ENCODE measurements at places on chromosomes 5 and 9. TPM values are rescaled to one million over a fixed set of nuclear protein-coding genes. Genes with fewer than 3 reads are reported as not detected.

NR3C1 gene
- 51.1 TPM for total RNA-seq

SNCB gene
- not detected for total RNA-seq

CDKN2B gene
- total RNA-seq: 7.3 TPM

CYLC2 gene
- total RNA-seq: not detected

CSF1R gene
- total RNA-seq: 79.0 TPM

GRCh38 chr5:41790038-41790776 is 80.0 kb downstream of the OXCT1 start:
- H3K27ac ChIP-seq: no peak overlapping the region
- no peak for DNase-seq
- no peaks in the 10 kb centered on the region for H3K36me3 ChIP-seq
- no peaks in the 10 kb centered on the region for H3K27me3 ChIP-seq

- no peak for DNase-seq
- no peaks in the 10 kb centered on the region for H3K27me3 ChIP-seq
- no peak overlapping the region for H3K27ac ChIP-seq
- H3K4me3 ChIP-seq: no peak overlapping the region
- H3K4me1 ChIP-seq: no peaks in the 10 kb centered on the region
Measured at GRCh38 chr5:61588216-61588615, 256.2 kb downstream of the ZSWIM6 start.

GRCh38 chr5:17373814-17374556 is 124.0 kb upstream of the TAF11L2 start:
- no peak overlapping the region for H3K4me3 ChIP-seq
- no peaks in the 10 kb centered on the region for H3K4me1 ChIP-seq
- H3K27ac ChIP-seq: no peak overlapping the region
- DNase-seq: no peak
- no peaks in the 10 kb centered on the region for H3K36me3 ChIP-seq

DNA sequence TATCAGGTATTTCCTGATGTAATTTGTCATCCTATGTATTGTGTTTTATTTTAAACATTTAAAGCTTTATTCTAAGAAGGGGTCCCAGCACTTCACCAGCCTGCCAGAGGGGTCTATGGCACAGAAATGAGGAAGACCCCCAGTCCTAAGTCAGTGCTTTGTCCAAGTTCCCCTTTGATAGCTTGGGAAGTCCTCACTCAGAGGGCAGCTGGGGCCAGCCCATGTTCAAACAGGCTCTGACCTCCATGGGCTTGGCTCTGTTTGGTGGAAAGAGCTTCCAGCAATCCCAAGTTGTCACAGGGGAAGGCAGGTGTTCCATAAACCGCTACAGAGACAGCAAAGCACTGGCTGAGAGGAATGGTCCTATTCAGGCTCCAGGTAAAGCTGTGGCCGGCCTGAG is 26.6 kb upstream of the AKNA start:
- H3K27me3 ChIP-seq: no peaks in the 10 kb centered on the region
- DNase-seq: no peak
- no peaks in the 10 kb centered on the region for H3K4me1 ChIP-seq
- no peak overlapping the region for H3K27ac ChIP-seq

GRCh38 chr5:133668458-133668857 is 56.1 kb upstream of the FSTL4 start:
- H3K27me3 ChIP-seq: no peaks in the 10 kb centered on the region
- H3K4me3 ChIP-seq: no peak overlapping the region
- no peak overlapping the region for H3K27ac ChIP-seq
- no peak for DNase-seq
- no peaks in the 10 kb centered on the region for H3K4me1 ChIP-seq

DNA sequence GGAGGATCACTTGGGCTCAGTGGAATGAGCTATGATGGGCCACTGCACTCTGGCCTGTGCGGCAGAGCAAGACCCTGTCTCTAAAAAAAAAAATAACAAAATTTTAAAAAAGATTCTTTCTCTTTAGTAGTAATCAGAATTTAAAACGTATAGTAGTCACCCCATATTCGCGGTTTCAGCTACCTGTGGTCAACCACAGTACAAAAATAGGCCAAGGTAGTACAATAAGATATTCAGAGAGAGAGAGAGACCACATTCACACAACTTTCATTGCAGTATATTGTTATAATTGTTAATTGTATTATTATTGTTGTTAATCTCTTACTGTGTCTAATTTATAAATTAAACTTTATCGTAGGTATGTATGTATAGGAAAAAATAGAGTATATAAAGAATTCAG is 18.7 kb downstream of the INIP start:
- no peaks in the 10 kb centered on the region for H3K27me3 ChIP-seq
- DNase-seq: no peak
- H3K4me1 ChIP-seq: no peaks in the 10 kb centered on the region
- no peaks in the 10 kb centered on the region for H3K36me3 ChIP-seq
- H3K27ac ChIP-seq: no peak overlapping the region

DNA sequence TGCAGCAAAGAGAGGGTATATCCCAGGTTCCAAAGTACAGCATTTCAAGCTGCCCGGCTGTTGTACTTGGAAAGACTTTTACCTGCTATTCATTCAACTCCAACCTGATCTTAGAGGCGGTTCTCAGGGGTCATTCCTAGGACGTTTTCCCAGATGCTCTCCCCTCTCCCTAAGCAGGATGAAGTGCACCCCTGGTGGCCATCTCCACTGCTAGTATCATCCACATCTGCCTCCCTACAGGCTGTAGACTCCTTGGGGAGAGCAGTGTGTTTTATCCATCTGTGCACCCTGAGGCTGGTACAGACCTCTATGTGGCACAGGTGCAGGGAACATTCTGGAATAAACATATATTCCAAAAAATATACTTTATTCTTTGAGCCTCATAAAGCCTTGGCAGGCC is 56.8 kb downstream of the PTPN3 start:
- no peaks in the 10 kb centered on the region for H3K27me3 ChIP-seq
- DNase-seq: no peak
- H3K4me1 ChIP-seq: no peaks in the 10 kb centered on the region
- H3K27ac ChIP-seq: no peak overlapping the region

DNA sequence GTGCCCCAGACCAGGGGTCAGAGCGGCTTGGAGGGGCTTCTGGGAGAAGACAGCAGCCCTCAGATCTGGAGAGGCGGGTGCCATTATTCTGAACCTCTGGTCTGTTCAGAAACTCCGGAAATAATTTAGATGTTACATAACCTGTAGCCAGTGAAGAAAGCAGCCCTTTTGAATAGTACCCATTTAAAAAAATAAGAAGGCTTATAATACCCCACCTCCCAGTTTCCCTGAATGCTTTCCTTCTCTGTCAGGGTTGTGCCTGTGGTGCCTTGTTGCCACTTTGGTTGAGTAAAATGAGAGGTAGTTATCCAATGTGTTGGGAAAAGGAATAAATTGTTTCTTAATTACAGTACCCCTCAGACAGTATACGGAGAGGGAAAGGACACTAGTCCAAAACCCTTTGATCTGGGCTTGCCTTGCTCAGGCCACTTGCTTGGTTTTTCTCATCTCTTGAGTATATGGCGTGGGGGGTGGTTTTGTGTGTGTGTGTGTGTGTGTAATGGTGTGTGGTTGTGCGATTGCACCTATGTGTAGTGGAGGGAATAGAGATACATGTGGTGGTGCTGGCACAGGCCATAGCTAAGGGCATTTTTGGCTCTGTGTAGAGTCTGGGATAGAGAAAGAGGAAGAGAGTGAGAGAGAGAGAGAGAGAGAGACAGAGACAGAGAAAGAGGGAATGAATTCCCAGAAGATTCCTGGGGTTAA is 59.1 kb upstream of the TLR4 start:
- H3K4me3 ChIP-seq: peak overlapping the region; percentile 27
- H3K36me3 ChIP-seq: no peaks in the 10 kb centered on the region
- DNase-seq: no peak
- H3K27me3 ChIP-seq: no peaks in the 10 kb centered on the region

- H3K4me1 ChIP-seq: no peaks in the 10 kb centered on the region
- no peaks in the 10 kb centered on the region for H3K27me3 ChIP-seq
- H3K27ac ChIP-seq: no peak overlapping the region
Measured at GRCh38 chr5:43301653-43302091, 11.5 kb downstream of the HMGCS1 start.

GRCh38 chr5:141084487-141084989 is 9.9 kb upstream of the PCDHB2 start:
- no peaks in the 10 kb centered on the region for H3K36me3 ChIP-seq
- H3K4me3 ChIP-seq: peak overlapping the region; percentile 54
- H3K4me1 ChIP-seq: no peaks in the 10 kb centered on the region

GRCh38 chr5:2010940-2011339 is 128.2 kb upstream of the IRX4 start:
- no peak for DNase-seq
- H3K27me3 ChIP-seq: no peaks in the 10 kb centered on the region
- no peak overlapping the region for H3K27ac ChIP-seq
- no peaks in the 10 kb centered on the region for H3K4me1 ChIP-seq

GRCh38 chr5:150603052-150603451 is 37.4 kb upstream of the SYNPO start:
- no peaks in the 10 kb centered on the region for H3K36me3 ChIP-seq
- no peak overlapping the region for H3K4me3 ChIP-seq
- DNase-seq: no peak

GRCh38 chr5:119356612-119357188 is 881 bp downstream of the TNFAIP8 start:
- peak overlapping the region; percentile 84 for H3K4me3 ChIP-seq
- DNase-seq: no peak
- peak overlapping the region; percentile 82 for H3K27ac ChIP-seq
- H3K36me3 ChIP-seq: no peaks in the 10 kb centered on the region
- no peaks in the 10 kb centered on the region for H3K4me1 ChIP-seq
- no peaks in the 10 kb centered on the region for H3K27me3 ChIP-seq

DNA sequence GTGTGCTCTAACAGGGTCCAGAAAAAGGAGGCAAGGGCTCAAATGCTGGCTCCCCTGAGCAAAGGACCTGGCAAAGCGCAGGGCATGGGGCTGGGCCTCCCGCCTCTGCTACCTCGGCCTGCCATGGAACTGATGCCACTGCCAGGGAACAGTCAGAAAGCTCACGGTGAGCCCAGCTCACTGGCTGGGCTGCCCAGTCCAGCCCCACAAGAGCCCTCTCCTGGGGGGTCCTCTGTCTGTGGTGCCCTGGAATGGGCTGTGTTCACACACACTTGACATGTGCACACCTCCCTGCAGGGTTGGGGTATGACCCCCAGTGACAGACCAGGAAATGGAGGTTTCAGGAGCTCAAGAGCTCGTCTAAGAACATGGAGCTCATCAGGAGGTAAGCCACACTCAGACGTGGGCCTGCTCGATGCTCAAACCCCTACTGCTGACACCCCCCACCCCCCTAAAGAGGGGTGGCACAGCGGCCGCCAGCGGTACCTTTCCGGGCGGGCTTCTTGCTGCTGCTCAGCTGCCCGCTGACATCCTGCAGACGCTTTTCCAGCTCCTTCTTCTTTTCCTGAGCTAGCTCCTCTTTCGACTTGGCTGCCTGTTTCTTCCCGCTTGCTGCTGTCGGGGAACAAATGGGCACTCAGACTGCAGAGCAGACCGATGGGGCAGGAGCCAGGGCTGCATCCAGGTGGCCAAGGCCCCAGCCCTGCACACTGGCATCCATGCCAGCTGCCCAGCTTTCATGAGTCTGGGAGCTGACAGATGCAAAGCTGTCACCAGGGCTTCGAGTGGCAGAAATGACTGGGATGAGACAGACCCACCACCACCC is 9.1 kb downstream of the BRD3OS start:
- H3K4me1 ChIP-seq: no peaks in the 10 kb centered on the region
- no peak for DNase-seq
- no peak overlapping the region for H3K4me3 ChIP-seq
- peaks cover 8% of the 10 kb centered on the region for H3K36me3 ChIP-seq
- no peaks in the 10 kb centered on the region for H3K27me3 ChIP-seq
- H3K27ac ChIP-seq: no peak overlapping the region

DNA sequence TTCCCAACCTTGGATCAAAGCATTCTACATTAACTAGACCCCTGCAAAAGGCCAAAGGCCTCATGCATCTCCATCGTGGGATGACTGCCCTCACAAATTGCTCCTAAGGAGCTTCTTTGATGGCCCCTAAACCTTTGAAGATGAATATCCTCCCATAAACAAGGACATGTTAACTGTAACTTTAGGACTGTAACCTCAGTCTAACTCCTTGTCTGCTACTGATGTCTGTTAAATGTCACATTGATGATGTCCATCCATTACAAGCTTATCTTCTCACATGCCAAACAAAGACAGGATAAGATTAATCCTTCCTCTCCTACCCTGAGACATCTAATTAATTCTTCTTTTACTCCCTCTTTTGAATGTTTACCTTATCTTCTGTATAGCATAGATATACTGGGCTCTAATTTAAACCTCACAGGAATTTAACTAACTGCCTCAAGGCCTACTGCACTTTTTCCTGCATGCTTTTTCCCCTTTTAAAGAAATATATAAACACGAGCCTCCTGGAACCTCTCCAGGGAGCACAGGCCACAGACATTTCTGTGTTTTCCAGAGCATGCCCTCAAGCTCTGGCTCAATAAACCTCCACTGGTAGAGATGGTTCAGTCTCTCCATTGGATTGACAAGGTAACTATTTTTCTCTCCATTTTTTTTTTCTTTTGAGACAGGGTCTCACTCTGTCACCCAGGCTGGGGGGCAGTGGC is 90.6 kb upstream of the SLC25A48 start:
- no peak for DNase-seq
- no peaks in the 10 kb centered on the region for H3K27me3 ChIP-seq
- no peak overlapping the region for H3K27ac ChIP-seq
- H3K4me1 ChIP-seq: no peaks in the 10 kb centered on the region
- H3K36me3 ChIP-seq: no peaks in the 10 kb centered on the region

DNA sequence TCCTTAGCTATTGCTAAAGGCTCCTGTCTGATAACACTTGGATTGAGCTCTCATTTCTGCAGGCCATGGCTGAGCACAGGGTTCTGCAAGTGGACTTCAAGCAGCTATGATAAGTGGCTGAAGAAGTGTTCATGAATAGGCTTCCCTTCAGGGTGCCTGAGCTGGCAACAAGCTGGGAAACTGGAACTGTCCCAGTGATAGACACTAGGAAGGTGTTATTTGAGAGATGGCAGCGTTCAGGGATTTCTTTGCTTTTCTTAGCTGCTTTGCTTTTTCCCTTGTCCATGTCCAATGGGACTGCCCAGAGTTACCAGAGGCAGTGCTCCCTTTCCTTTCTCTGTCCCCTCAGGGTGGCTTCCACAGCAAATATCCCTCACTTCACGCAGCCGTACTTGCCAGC is 75.8 kb downstream of the INIP start:
- DNase-seq: no peak
- no peaks in the 10 kb centered on the region for H3K27me3 ChIP-seq
- H3K27ac ChIP-seq: no peak overlapping the region
- no peaks in the 10 kb centered on the region for H3K36me3 ChIP-seq
- no peaks in the 10 kb centered on the region for H3K4me1 ChIP-seq

DNA sequence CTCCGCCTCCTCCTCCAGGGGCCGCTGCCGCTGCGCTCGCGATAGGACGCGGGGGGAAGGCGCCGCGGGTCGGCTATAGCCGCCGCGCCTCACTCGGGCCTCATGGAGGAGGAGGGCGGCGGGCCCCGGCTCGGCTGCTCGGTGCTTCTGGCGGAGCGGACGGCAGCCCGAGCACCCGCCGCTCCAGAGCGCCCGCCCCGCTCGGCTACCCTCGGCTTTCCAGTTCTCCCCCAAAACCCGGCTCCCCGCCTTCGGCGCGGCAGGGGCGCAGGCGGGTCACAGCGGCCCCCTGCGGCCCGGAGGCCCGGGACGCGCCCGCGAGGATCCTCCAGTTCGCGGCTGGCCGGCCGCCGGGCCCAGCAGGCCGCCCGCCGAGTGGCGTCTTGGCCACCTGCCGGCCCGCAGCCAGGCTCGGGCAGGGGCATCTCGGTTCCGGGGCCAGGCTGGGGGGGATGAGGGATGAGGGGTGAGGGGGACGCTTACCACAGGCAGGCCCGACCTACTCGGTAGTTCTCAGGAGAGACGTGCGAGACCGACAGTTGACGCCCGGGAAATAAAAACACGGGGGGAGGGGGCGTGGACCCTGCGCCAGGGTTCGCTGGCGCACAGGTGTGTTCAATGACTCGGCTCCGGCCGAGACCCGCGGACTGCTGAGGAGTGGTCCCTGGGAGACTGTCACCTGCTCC is at the start of gene PAIP1:
PAIP1 (minus strand) TSS at position 221 of the 686 bp plus-strand sequence. CDS start 231 bp downstream, outside the sequence.
- H3K36me3 ChIP-seq: no peaks in the 10 kb centered on the region
- peak; percentile 57 for DNase-seq
- H3K27ac ChIP-seq: peak within 1 kb of the TSS; percentile 95
